ENCODE measurements at places on chromosomes 3 and 15. TPM values are rescaled to one million over a fixed set of nuclear protein-coding genes. Genes with fewer than 3 reads are reported as not detected.

The C3orf22 gene
- total RNA-seq: not detected

- peaks cover 25% of the 10 kb centered on the region for H3K4me1 ChIP-seq
- H3K27me3 ChIP-seq: peaks cover 3% of the 10 kb centered on the region
- no peak for DNase-seq
- H3K36me3 ChIP-seq: no peaks in the 10 kb centered on the region
Observed at GRCh38 chr3:124557433-124558232, 172.6 kb upstream of the UMPS start.

The GOLGA8M gene
- total RNA-seq: not detected

DNA sequence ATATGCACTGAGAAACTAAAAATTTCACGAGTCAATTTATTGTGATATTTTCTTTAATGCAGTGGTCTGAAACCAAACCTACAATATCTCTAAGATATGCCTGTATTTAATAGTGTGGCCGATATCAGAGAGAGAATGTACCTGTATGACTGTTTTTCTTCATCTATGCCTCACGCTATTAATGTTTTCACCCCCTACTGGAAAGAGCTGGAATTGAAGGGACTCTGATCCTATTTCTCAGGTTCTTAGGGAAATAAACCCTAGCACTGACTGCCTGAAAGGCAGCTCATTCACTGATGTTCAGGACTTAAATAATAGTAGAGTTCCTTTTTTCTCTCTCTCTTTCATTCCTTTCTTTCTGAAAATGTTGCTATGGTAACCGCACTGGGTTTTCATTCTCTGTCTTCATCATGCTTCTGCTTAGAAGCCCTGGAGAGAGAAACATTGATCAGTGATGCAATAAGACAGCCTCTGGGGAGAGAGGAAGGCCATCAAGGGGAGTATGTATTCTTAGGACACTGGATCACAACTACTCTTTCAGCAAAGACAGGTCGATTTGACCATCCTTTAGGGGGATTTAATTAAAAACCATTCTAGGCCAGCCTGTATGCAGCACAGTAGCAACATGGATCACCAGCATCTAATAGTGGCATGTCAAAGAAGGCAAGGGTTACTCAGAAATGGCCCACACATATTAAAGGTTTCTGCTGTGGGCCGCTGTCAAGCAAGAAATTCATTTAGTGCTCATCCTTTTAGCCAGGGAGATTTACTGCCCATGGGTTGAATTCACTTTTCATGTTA lies 1135.7 kb downstream of the IGSF11 start:
- peak overlapping the region; percentile 88 for H3K27ac ChIP-seq
- peak overlapping the region; percentile 1 for H3K4me3 ChIP-seq
- H3K4me1 ChIP-seq: peaks cover 18% of the 10 kb centered on the region
- H3K36me3 ChIP-seq: peaks cover 17% of the 10 kb centered on the region
- H3K27me3 ChIP-seq: no peaks in the 10 kb centered on the region
- DNase-seq: no peak

GRCh38 chr3:25281732-25282126 lies 146.3 kb upstream of the RARB start:
- DNase-seq: no peak

The GOLGA6B gene
- not detected for total RNA-seq

- DNase-seq: no peak
- peaks cover 11% of the 10 kb centered on the region for H3K4me1 ChIP-seq
- no peaks in the 10 kb centered on the region for H3K27me3 ChIP-seq
- H3K36me3 ChIP-seq: peaks cover 6% of the 10 kb centered on the region
- no peak overlapping the region for H3K4me3 ChIP-seq
- no peak overlapping the region for H3K27ac ChIP-seq
Observed at GRCh38 chr3:37198547-37198946, 24.2 kb upstream of the LRRFIP2 start.

- H3K4me3 ChIP-seq: no peak overlapping the region
- H3K36me3 ChIP-seq: no peaks in the 10 kb centered on the region
- H3K4me1 ChIP-seq: no peaks in the 10 kb centered on the region
- no peak overlapping the region for H3K27ac ChIP-seq
Observed at GRCh38 chr3:5757213-5757804, 569.8 kb downstream of the EDEM1 start.

The CEP97 gene
- 25.1 TPM for total RNA-seq

DNA sequence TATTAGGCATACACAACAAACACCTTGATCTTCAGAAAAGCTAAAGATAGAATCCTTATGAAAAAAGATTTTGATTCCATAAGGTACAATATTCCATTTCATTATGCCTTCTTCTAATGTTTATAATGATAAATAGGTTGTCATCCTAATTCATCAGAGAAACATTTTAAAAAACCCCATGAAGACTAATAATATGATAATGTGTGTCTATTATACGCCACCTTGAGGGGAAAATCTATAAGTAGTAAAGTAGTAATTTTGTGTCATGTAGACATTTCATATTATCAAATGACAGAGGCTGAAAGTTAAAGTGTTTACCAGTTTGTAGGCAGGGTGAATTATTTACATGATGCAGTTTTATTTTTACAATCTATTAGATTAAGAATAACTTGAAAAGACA lies 524.3 kb downstream of the GBE1 start:
- no peaks in the 10 kb centered on the region for H3K36me3 ChIP-seq
- H3K27ac ChIP-seq: no peak overlapping the region
- H3K4me1 ChIP-seq: no peaks in the 10 kb centered on the region
- no peak for DNase-seq
- no peak overlapping the region for H3K4me3 ChIP-seq

GRCh38 chr3:185820973-185821758 lies 3.7 kb downstream of the IGF2BP2 start:
- no peak for DNase-seq
- no peaks in the 10 kb centered on the region for H3K36me3 ChIP-seq
- no peak overlapping the region for H3K27ac ChIP-seq
- peaks cover 7% of the 10 kb centered on the region for H3K27me3 ChIP-seq
- peak overlapping the region; percentile 72 for H3K4me3 ChIP-seq

DNA sequence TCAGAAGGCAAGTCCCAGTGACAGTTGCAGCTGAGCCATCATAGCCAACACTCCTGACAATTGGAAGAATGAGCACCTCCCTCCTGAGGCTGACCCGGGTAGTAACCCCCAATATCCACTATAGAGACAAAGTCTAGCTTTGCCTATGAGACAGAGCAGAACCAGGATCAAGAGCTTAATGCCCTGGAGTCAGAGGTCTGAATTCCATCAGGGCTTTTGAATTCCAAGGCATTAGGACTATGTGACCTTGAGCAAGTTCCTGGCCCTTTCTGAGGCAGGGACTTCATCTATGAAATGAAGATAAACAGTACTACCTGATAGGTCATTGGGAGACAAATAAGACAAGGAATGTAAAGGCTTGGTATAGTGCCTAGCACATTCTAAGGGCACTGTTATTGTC lies 3.1 kb upstream of the INAFM2 start:
- no peak for DNase-seq
- no peak overlapping the region for H3K27ac ChIP-seq
- peaks cover 6% of the 10 kb centered on the region for H3K27me3 ChIP-seq
- H3K4me3 ChIP-seq: no peak overlapping the region
- peaks cover 14% of the 10 kb centered on the region for H3K4me1 ChIP-seq
- H3K36me3 ChIP-seq: no peaks in the 10 kb centered on the region

DNA sequence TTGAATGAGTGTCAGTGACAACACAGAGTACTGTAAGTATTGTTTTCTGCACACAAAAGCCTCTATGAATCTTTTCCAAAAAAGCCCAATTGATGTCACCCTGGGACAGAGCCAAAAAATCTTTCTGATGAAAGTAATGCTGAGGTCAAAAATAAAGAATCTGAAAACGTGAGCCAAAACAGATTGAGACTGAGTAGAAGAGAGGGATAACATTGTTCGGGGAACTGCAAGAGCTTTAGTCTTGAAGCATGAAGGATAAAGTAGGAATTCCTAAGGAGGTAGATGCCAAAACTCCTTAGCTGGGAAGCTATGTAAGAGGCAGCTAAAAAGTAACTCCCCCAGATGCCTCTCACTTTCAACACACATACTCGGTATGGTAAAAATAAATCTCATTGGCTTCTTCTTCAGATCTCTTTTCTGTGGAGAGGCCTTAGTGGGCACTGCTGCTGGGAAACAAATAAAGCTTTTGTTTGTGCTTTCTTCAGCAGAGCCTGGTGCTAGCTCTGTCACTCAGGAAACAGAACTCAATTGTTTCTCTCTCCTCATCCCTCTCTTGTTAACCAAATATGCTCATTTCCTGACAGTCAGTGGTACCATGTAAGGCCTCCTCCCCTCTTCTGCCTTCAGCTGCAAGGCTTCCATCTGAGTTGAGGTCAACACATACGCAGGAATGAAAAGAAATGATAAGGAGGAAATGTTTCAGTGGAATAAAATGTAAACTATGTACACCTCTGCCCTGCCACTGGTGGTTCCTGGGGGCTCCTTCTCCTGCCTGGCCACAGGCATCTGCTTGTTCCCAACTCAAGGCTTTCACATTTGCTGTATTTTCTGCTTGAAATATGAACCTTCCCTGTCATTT lies 58.1 kb downstream of the CD200 start:
- no peak overlapping the region for H3K4me3 ChIP-seq
- H3K27me3 ChIP-seq: no peaks in the 10 kb centered on the region
- H3K27ac ChIP-seq: no peak overlapping the region
- no peak for DNase-seq
- no peaks in the 10 kb centered on the region for H3K4me1 ChIP-seq

- no peaks in the 10 kb centered on the region for H3K4me1 ChIP-seq
- DNase-seq: no peak
- no peak overlapping the region for H3K4me3 ChIP-seq
- H3K36me3 ChIP-seq: no peaks in the 10 kb centered on the region
- H3K27ac ChIP-seq: no peak overlapping the region
Observed at GRCh38 chr3:78255403-78255802, 1215.5 kb downstream of the ROBO2 start.

DNA sequence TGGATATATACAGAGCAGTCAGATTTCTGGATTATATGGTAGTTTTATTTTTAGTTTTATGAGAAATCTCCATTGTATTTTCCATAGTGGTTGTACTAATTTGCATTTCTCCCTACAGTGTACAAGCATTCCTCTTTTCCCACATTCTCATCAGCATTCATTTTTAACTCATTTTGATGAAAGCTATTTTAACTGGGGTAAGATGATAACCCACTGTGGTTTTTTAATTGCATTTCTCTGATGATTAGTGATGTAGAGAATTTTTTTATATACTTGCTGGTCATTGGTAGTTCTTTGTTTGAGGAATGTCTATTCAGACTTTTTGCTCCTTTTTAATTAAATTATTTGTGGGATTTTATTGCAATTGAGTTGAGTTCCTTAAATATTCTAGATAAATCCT lies 903.6 kb downstream of the DIPK2A start:
- H3K4me3 ChIP-seq: no peak overlapping the region
- H3K27ac ChIP-seq: no peak overlapping the region
- H3K36me3 ChIP-seq: no peaks in the 10 kb centered on the region
- no peak for DNase-seq

The NEK10 gene
- 1.5 TPM for total RNA-seq

DNA sequence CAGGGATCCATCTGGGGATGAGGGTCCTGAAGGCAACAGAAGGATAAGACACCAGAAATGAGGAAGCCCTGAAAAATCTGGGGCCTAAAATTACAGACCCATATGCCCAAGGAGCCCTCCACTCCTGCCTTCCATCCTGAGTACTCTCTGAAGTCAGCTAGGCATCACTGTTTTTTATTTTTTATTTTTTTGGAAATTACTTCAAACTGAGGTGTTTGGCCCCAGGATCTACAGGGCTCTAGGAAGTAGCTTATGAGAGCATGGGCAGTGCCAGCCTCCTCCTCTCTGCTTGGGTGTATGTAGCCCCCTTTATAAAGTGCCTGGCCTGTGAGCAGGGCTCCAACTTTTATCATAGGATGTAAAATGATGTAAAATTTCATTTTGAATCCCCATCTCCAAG lies 7.9 kb downstream of the EPB42 start:
- no peaks in the 10 kb centered on the region for H3K36me3 ChIP-seq
- H3K27ac ChIP-seq: no peak overlapping the region
- DNase-seq: no peak
- no peaks in the 10 kb centered on the region for H3K4me1 ChIP-seq
- H3K27me3 ChIP-seq: peaks cover 4% of the 10 kb centered on the region

DNA sequence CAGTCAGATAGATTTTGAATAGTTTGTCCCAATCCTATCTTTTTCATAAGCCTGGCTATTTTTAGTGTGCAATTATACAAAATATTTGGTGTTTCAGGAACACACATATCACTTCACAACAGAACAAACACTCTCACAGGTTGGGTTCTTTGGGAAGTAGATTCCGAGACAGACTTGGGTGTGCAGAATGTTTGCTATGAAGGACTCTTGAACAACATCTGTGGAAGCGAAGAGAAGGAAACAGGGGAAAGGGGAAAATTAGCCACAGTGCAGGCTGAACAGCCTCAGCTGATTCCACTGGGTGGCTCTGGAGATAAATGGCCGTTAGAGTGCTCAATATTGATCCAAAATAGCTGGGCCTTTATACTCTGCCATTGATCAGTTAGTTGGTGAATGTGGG lies 61.8 kb downstream of the GUCA1C start:
- no peak overlapping the region for H3K4me3 ChIP-seq
- H3K4me1 ChIP-seq: no peaks in the 10 kb centered on the region
- no peak overlapping the region for H3K27ac ChIP-seq
- H3K27me3 ChIP-seq: no peaks in the 10 kb centered on the region
- no peaks in the 10 kb centered on the region for H3K36me3 ChIP-seq

The GLT8D1 gene
- 46.4 TPM for total RNA-seq

DNA sequence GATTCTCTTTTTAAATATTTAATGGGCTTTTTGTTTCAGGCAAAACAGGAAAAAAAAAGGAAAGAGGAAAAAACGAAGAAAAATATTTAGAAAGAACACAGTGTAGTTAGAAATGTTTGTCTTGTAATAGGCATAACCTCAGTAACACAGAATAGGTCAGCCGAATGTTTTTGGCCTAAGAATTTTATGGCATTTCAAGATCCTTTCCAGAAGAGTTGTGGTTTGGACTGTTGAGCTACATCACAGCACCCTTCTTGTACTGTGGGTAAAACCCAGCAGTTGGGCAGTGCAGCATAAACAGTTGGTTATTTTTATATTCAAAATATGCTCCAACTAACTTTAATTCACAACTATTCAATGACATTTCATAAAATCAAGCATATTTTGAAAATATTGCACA lies 474.4 kb upstream of the AGTR1 start:
- H3K4me1 ChIP-seq: peaks cover 4% of the 10 kb centered on the region
- no peaks in the 10 kb centered on the region for H3K27me3 ChIP-seq
- DNase-seq: no peak
- no peak overlapping the region for H3K27ac ChIP-seq
- H3K4me3 ChIP-seq: no peak overlapping the region
- H3K36me3 ChIP-seq: no peaks in the 10 kb centered on the region

GRCh38 chr3:71069797-71070196 lies 513.7 kb downstream of the FOXP1 start:
- H3K27me3 ChIP-seq: peaks cover 2% of the 10 kb centered on the region
- H3K27ac ChIP-seq: no peak overlapping the region
- H3K4me1 ChIP-seq: peaks cover 25% of the 10 kb centered on the region

The FBXL2 gene
- total RNA-seq: 21.4 TPM

GRCh38 chr3:170910542-170910941 lies 2.1 kb upstream of the EIF5A2 start:
- no peak overlapping the region for H3K4me3 ChIP-seq
- no peaks in the 10 kb centered on the region for H3K4me1 ChIP-seq
- peaks cover 3% of the 10 kb centered on the region for H3K27me3 ChIP-seq

- no peak overlapping the region for H3K27ac ChIP-seq
- H3K27me3 ChIP-seq: peaks cover 18% of the 10 kb centered on the region
- H3K4me3 ChIP-seq: no peak overlapping the region
- H3K4me1 ChIP-seq: no peaks in the 10 kb centered on the region
- H3K36me3 ChIP-seq: no peaks in the 10 kb centered on the region
- DNase-seq: no peak
Observed at GRCh38 chr15:45139770-45140169, 10.0 kb downstream of the DUOX1 start.

GRCh38 chr3:28575746-28576613 lies 227.4 kb upstream of the AZI2 start:
- peaks cover 5% of the 10 kb centered on the region for H3K4me1 ChIP-seq
- peak; percentile 82 for DNase-seq
- H3K27me3 ChIP-seq: peaks cover 9% of the 10 kb centered on the region
- peak overlapping the region; percentile 83 for H3K27ac ChIP-seq

Measured in glutamatergic neuron (in vitro differentiated cells).